ENCODE measurements at places on chromosomes 4 and X. TPM values are rescaled to one million over a fixed set of nuclear protein-coding genes. Genes with fewer than 3 reads are reported as not detected.

Gene F8A3
- polyA plus RNA-seq: 0.32 TPM

DNA sequence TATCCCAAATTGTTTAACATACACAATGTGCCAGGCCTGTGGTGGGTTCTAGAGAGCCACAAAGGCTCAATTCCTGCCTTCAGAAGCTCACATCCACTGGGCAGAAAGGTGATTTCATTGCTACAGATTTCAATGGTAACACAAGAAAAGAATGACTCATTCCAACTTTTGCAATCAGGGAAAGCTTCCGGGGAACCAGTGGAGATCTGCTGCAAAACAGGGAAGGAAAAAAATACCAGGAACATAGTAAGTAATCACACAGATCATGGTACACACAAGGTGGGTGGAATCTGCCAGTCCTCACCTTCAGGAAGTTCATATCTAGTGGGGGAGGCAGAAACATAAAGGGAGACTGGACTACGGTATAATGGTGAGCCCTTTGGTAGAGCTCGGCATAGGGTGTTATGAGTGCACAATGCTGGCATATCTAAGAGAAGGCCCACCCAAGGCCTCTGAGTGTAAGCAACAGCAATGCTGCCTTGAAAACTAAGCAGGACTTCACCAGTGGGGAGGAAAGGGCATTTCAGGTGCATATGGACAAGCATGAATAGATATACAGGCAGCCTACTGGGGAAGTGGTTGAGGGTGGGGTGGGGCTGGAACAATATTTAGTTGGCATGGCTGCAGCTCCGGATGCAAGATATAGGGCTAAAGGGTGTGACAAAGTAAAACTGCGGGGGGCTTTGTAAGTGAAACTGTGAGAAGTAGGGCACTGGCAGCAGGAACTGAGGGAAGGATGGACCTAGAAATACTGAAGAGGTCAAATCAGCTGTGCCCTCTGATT lies 24.2 kb downstream of the GPRIN3 start:
- DNase-seq: no peak

Gene ANK2
- 260 TPM for polyA plus RNA-seq

DNA sequence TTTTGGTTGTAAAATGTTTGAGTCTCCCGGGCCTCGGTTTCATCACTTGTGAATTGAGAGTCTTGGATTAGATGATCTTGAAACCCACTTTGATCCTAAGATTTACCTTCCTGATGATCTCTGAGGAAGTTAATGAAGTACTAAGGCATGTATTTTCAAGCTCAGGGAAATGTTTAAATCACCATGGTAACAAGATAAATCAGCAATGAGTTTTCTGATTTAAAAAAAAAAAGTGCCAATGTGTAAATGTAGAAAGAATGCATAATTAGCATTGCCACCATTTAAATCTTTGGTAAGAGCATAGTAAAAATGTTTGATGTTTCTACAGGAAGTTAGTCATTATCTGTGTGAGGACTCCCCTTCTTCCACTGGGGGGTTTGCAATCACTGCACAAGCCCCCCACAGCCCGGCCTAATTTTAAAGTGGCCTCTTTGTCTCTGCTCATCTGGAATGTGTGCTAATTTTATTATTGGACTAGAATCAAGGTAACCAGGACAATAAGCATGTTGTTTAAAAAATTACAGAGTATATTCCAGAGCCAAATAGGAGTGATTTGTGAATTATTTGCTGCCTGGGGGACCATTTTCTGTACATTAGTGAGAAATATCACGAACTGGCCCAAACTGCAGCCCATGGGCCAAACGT lies 93.6 kb downstream of the SLC34A2 start:
- DNase-seq: no peak

Gene FMR1NB
- not detected for polyA plus RNA-seq

GRCh38 chr4:87589531-87589930 lies 18.8 kb upstream of the DSPP start:
- DNase-seq: peak; percentile 39

GRCh38 chr4:116537828-116538227 lies 547.5 kb downstream of the TRAM1L1 start:
- no peak for DNase-seq

GRCh38 chr4:80144676-80145470 lies 52.4 kb upstream of the PRDM8 start:
- DNase-seq: no peak

DNA sequence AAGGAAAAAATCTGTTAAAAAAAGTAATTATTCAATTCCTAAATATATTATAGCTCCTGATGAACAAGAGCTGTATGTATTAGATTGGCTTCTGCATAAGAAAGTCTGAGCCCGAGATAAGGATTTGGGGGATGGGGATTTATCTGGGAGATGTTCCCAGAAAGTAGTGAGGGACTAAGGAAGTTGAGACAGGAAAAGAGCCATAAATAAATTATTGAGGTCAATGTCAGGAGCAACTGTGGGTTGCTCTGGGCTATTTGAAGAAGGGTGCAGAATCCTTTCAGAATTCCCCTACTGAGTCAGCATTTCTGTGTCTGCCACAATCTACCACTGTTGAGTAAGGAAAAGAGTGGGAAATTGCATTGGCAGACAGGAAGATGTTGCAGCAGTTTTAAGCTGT lies 3.1 kb upstream of the TDO2 start:
- no peak for DNase-seq

Gene ART3
- polyA plus RNA-seq: 29.6 TPM

Gene MAGED4B
- polyA plus RNA-seq: 39.0 TPM

- DNase-seq: no peak
These were observed 45.0 kb downstream of the PSAPL1 start for GRCh38 chr4:7389719-7390118.

- no peak for DNase-seq
These were observed 9.7 kb downstream of the SMIM20 start for GRCh38 chr4:25923745-25924144.

- no peak for DNase-seq
These were observed 168.1 kb downstream of the EPHA5 start for GRCh38 chr4:65502131-65502701.

Gene TCP11X2
- polyA plus RNA-seq: not detected

GRCh38 chrX:68732906-68733493 lies 85.5 kb downstream of the STARD8 start:
- peak; percentile 41 for DNase-seq

Gene TXK
- 0.50 TPM for polyA plus RNA-seq

DNA sequence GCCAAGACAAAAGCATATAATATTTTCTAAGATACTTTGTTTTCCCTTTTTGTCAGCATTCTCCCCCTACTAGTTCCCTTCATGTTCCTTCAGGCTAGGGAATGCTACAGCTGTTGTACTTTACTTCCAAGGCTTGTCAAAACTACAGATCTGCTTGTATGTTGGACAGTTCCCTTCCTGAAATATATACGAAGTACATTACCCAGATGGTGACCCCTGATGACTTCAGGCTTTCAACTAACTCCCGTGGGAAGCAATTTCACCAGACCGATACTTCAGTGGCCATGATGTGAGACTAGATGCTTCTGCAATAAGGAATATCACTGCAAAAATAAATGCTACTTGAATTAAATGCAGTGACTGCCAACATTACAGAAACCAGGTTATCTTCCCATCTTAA lies 332.8 kb downstream of the SH2D1A start:
- peak; percentile 2 for DNase-seq

DNA sequence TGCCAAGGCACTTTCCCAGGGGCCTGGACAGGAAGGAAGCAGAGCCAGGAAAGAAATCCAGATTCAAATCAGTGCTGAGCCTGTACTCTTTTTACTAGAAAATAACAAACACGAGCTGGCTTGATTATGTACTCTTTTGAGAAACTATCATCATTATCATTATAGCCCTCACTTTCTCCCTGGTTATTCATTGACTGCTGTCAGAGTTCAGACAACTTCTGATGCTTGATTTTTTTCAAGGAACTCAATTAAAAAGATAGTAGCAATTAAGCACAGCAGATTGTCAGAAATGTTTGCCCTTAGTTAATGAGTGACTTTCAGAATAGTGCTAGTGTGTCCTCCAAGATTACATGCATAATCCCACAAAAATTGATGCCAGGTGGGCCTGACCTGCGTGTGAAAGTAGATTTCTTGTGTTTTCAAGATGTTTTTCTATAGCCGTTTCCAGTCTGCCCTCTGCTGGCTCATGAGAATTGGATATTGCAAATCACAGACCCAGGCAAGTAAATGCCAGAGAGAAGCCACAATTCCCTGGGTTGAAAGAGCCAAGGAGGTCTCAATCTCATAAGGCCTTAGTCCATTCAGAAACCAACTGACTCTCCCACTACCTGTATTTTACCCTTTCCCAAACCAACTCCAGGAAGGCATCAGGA lies 14.3 kb upstream of the PNPLA4 start:
- no peak for DNase-seq

GRCh38 chr4:173684223-173684622 lies 154.2 kb upstream of the HAND2 start:
- DNase-seq: no peak

- no peak for DNase-seq
These were observed 36.5 kb downstream of the TBC1D9 start for GRCh38 chr4:140719686-140720085.

- no peak for DNase-seq
These were observed 26.7 kb downstream of the BCLAF3 start for GRCh38 chrX:19964017-19964710.

Gene TRPC3
- polyA plus RNA-seq: 0.74 TPM

DNA sequence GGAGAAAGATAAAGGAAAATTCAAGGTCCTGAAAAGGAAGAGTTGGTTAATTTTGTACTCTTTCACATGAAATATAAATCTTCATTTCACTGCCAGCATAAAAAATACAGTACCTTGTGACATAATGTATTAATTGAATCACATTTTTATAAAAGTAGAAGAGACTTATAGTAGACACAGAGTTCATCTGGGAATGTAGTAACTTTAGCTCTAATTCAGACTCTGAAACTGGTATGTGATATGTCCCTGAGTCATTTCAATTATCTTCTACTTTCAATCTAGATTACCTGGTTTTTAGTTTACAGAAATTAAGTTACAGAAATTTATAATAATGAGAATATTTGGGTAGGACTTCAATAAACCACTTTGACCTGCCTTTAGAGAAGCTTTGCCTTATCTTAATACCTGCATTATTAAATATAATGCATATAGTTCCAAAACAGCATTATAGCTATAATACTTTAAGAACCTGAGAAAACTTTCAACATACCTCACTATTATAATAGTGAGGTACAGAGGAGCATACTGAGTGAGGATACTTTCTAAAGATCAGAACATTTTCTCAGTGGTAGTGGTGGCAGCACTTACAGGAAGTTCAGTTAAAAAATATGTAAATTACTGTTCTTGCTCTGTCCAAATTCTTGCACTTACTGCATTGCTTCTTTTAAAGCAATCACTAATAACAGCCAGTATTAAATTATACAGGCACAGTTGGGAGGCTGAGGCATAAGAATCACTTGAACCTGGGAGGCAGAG lies 11.2 kb downstream of the NEK1 start:
- no peak for DNase-seq

GRCh38 chr4:23614284-23614892 lies 275.5 kb downstream of the PPARGC1A start:
- no peak for DNase-seq

Data from muscle of arm (tissue), 14 donors.